ENCODE measurements at places on chromosomes 6 and 20.

DNA sequence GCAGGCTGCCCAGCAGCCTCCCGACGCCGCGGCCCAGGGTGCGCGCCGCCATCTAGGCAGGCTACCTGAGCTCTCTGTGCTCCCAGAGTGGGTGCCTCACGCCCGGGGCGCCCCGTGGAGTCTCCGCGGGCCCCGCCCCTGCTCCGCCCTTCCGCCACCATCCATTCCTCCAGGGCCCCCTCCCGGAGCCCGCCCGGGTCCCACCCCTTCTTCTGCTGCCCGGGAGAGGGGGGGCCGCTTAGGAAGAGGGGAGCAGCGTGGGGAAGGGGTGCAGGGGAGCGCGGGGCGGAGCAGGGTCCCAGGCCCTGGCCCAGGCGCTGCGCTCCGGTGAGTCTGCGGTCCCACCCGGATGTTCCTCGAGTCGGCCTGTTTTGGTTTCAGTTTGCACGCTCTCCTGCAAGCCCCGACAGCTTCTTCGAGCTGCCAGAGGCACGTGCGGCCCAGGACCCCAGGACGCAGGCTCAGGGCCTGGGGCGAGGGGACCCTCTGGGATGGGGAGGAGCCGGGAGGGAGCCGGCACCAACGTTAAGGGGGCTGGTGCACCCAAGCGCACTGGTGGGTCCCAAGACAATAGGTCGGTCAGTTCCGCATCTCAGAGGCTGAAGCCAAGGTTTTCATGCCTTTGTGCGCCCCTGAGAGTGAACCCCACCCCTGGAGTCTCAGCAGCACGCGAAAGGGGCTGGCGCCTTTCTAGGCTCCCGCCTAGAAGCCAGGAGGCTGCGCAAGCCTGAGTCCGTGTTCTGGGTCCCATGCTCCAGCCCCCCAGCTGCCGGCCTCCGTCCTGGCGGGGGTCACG, at the start of gene ACSS1:
TSS of gene ACSS1 (minus strand) at position 89 of the 796 bp plus-strand sequence. CDS start at position 52, 37 bp downstream.
- DNase-seq, result peak; percentile 35

DNA sequence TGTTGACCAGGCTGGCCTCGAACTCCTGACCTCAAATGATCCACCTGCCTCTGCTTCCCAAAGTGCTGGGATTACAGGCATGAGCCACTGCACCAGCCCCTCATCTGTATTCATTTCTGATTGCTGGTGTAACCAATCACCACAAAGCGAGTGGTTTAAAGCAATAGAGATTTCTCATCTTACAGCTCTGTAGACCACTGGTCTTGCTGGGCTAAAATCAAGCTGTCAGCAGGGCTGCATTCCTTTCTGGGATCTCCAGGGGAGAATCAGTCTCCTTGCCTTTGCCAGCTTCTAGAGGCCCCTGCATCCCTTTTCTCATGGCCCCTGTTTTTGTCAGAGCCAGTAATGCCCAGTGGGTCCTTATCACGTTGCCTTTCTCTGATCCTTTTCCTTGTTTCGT, 49.9 kb upstream of the PMEPA1 start:
- no peak for DNase-seq

GRCh38 chr20:47456952-47457724, 44.5 kb upstream of the NCOA3 start:
- DNase-seq, result peak; percentile 78

- DNase-seq, result no peak
These were observed 3.1 kb upstream of the CAP2 start for GRCh38 chr6:17390276-17390675.

- peak; percentile 62 for DNase-seq
These were observed 24.7 kb upstream of the PYGB start for GRCh38 chr20:25223179-25223661.

GRCh38 chr6:106383573-106383972, 23.1 kb downstream of the CRYBG1 start:
- DNase-seq, result peak; percentile 16

GRCh38 chr6:110395221-110395620, 20.2 kb downstream of the DDO start:
- no peak for DNase-seq

DNA sequence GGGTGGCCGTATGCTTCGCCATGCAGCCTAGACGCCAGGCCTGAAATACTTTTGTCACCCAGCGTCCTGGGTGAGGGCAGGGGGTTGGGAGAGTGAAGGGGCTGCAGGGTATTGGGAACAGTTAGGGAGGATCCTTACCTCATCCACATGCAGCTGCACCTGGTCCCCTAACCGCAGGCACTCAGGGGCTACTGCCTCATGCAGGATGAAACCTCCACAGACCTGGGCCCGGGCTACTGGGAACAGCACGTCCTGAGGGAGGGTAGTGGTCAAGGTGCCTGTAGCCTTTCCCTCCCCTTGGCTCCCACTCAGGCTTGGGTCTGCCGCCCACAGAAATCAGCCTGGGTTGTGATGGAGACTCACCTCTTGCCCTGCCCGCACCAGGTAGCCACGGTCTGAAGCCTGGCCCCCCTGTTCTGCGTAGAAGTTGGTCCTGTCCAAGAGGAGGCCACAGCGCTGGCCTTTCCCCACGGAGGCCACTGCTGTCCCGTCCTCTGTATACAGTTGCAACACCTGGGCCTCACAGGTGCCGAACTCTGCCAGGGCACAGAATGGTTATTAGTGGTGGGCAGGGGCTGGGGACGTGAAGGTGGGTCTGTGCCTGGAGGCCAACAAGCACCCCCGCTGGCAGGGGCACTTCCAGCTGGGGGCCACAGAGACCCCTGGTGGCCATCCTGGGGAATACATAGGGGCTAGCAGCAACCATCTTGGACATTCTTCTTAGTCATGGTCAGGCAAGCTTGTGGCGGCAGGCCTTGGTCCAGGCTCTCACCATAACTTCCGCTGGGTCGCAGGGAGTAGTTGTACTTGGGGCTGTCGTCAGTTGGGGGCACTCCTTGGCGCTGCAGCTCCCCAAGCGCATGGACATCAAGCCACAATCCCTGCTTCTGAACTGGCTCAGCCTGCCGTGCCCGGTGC, 8.6 kb downstream of the AARS2 start:
- peak; percentile 45 for DNase-seq

DNA sequence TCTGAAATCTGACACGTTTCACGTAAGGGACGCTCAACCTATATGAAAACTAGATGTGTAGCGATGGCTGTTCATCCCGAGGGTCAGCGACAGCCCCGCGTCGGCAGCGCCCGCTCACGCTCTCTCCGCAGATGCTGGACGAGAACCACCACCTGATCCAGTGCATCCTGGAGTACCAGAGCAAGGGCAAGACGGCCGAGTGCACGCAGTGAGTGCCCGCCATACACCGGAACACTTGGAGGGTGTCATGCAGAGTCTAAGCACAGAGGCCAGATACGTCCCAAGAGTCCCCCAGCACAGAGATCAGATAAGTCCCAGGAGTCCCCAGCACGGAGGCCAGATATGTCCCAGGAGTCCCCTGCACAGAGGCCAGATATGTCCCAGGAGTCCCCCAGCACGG, 15.0 kb downstream of the SS18L1 start:
- DNase-seq, result no peak

- DNase-seq, result no peak
These were observed 540.9 kb upstream of the MAP3K7 start for GRCh38 chr6:91127752-91128151.

DNA sequence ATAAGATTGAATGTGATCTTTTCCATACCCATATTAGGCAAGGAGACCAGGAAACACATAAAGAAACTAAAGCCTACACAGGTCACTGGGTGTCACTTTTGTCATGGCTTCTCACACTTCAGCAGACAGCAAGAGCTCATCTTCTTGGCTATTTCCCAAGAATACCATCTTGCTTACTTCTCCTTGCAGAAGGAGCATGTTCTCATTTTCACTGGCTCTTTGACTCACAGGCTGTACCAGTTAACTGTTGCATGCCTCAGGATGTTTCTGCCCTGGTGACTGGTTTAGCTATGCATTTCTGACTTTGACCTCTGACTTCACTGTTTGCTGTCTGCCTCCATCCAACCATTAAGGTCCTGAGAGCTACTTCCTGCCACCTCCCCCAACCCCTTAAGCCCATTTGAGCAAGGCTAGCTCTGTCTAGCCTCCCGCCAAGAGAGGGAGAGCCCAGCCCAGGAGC, 40.3 kb upstream of the OGFRL1 start:
- peak; percentile 73 for DNase-seq

DNA sequence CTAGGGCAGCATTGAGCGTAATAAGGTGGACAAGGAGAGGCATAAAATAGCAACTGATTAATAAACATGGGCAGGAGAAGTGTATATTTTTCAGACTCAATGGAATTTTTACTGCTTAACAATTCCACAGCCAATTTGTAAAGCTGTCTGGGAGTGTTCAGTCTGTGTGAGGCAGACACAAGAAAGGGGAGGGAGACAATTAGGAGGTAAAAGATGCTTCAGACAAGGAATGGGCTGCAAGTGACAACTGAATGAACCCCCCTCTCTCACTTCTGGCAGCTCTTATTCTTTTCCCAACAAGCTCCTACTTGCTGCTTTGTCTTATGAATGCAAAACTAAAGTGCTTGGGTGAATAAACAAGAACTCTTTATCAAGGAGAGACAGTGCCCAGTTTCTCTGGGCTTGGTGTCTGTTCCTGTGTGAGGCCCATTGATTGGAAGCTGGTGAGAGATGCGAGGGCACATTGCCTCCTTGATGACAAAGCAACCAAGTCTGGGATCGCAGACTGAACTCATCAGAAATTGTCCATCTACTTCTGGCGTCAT, 575.3 kb downstream of the RNF144B start:
- DNase-seq, result no peak

GRCh38 chr6:160041608-160042007, 72.7 kb downstream of the IGF2R start:
- DNase-seq, result peak; percentile 86

DNA sequence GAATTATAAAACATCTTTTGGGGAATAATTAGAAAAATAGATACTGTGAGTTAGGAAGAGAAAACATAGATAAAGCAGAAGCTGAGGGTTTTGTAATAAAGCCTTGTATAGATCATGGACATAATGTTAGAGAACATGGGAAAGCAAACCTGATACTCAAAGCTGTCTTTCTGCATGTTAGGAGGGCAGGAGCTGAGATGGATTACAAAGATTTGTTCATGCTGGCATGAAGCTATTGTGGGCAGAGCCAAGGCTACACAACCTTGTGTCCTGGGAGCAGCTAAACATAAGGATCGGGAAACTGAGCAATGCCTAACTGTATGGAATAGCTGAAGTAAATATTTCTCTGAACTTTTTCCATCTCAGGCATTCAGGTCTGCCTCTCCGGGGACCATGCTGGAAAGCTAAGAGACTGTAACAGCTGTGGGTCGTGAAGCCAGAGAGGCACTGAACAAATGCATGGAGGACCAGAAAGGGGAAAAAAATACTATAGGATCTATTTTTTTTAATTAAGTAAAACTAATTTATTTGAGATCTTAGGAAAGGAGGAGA, 28.2 kb upstream of the CNKSR3 start:
- no peak for DNase-seq

- no peak for DNase-seq
These were observed 1524.7 kb downstream of the GRIK2 start for GRCh38 chr6:102918161-102918560.

GRCh38 chr20:7503501-7503900, 436.8 kb downstream of the HAO1 start:
- peak; percentile 59 for DNase-seq

DNA sequence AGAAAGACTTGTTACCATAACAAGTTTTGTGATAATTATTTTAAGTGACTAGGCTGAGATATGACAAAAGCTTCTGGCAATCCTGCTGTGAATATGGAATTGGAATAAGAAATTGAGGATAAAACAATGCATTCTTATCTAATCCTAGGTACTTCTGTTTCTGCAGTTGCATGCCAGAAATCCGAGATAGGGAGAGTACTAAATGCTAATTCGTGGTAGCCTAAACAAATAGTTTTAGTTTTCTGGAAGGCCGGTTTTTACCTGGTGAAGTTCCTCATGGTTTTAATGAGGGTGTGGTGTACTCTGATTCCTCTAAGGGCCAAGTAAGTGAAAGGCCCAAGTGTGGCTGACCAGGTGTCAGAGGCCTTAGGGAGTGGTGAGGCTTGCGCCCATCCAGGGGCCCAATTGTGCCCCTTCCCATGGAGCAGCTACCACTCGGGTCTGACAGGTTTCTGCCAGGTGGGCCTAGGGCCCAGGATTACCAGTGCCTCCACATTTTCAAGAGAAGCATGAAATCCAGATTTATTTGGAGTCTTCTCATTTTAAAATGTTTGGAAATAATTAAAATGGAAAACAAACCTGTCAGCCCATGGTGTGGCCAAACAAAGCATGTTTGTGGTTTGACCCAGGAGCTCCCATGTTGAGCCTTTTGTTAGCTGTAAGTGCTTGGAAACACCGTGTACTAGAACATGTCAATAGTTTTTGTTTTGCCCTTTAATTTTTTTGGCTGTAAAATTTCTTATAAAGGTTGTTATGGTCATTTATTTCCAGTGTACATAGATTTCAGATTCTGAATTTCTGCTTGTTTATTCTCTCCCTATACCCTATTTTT, 6.6 kb downstream of the PLCB4 start:
- peak; percentile 48 for DNase-seq

DNA sequence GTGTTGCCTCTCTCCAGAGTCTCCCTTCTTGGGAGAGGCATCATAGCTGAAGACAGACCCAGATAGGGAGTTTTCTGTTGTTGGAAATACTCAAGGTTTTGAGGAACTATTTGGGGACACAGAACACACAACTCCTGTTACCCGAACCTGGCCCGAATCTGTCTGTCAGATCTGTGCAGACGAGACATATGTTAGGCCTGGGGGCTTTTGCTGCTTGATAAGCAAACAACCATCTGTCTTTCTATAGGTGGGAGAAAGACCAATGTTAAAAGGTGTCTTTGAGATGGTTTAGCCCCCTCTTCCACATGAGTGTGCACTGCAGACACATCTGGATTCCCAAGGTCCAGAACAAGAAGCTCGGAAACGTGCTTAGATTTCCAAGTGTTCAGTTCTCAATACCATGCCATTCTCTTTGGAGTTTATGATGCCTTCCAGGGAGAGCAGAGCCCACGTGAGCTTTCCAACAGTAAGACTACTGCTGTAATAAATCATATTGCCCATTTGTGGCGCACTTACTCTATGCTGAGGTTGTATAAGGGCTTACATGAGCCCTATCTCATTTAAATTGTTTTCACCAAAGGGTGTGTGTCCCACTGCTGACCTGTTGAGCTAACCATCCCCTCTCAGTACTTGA, 3.8 kb upstream of the STX16 start:
- DNase-seq, result no peak

- no peak for DNase-seq
These were observed 9.7 kb upstream of the DYNLRB1 start for GRCh38 chr20:34506480-34506879.

DNA sequence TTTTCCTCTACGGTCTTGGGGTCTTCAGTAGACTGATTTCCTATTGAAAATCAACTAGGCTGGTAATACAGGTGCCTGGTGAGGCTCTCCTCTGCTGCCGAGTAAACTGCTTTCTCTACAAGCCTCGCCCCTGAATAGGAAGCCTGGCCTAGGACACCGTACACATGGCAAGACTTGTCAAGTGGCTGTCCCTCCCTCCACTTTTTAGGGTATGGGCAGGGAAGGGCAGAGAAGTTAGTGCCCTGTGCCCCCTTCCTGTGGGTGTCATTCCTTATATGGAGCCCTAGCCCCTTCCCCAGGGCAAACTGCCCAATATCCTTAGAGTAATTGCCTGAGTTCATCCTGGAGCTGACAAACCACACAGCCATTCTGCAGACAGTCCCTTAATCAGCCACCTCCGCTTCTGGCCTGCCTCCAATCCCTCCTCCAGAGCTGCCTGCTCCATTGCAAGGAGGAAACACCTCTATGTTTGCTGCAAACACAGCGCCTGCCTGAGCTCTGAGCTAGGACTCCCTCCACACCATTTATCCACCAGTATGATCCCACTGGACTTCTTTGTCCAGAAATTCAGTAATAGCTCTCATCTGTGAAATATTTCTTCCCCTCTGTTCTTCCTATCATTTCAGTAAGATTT, 93.1 kb downstream of the CHD6 start:
- peak; percentile 45 for DNase-seq

Data from AG10803 (cell line).